ENCODE measurements at places on chromosomes 4 and X.

GRCh38 chrX:18179446-18179845, 41.2 kb downstream of the BEND2 start:
- DNase-seq: no peak

GRCh38 chrX:80917919-80918318, 108.2 kb upstream of the BRWD3 start:
- DNase-seq: no peak

DNA sequence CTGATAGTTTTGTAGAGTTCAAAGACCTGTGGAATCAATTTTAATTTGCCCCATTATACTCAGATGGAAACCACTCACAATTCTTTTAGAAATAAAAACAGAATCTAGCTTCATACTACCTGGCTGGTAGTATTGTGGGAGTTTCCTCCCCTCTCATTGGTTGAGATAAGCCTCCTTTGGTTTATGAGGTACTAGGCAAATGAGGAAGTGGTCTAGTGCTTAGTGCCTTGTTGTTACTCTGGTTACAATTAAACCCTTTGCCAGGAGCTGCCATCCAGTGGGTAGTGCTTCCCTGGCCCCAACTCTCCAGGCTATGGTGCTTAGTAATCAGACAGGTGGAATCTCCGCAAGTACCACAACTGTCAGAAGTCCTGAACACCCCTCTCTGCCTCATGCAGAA, 118.3 kb downstream of the CDKL5 start:
- DNase-seq: no peak

DNA sequence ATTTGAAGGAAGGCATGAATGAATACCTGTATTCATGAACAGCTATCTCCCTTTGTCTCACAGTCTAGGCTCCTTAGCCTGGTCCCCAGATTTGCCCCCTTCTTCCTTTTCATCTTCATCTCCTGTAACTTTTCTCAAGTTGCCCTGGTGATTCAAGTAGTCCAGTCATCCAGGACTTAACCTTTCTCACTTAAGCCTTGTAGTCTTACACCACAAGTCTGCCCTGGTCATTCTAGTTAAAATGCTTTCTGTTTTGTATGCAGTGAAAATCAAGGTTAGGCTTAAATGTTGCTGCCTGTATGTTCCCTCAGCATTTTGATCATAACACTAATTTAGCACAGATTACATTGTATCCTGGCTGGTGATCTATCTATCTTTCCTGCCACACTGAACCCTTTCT, 58.5 kb upstream of the SLC7A11 start:
- DNase-seq: no peak

- DNase-seq: no peak
Observed at GRCh38 chr4:8348071-8348470, 78.5 kb downstream of the HTRA3 start.

- no peak for DNase-seq
Observed at GRCh38 chr4:28744066-28744465, 1883.4 kb downstream of the STIM2 start.

- DNase-seq: no peak
Observed at GRCh38 chrX:11050013-11050412, 61.1 kb upstream of the HCCS start.

GRCh38 chrX:31258166-31258565, 186.3 kb upstream of the FTHL17 start:
- no peak for DNase-seq

- no peak for DNase-seq
Observed at GRCh38 chr4:35879479-35879878, 364.8 kb downstream of the ARAP2 start.

- no peak for DNase-seq
Observed at GRCh38 chr4:122914292-122914904, 8.0 kb downstream of the NUDT6 start.

DNA sequence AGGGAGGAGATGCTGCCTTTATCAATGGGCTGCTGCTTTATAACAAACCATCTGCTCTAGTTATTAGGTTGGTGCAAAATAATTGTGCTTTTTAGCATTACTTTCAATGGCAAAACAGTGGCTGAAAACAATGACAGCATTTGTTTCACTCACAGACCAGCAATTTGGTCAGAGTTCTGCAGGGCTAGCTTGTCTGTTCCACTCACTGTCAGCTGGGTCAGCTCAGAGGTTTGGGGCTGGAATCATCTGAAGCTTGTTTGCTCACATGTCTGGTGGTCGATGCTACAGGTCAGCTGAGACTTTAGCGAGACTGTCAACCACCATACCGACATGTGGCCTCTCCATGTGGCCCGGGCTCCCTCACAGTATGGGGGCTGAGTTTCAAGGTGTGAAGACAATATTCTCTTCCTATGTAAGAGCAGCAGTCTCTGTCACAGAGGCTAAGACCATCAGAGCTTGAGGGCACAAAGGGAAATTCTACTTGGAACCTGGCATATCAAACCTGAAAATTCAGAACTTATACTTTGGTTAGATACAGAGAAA, 81.3 kb upstream of the LIMCH1 start:
- no peak for DNase-seq

- no peak for DNase-seq
Observed at GRCh38 chr4:766152-766515, 59.8 kb downstream of the CPLX1 start.

DNA sequence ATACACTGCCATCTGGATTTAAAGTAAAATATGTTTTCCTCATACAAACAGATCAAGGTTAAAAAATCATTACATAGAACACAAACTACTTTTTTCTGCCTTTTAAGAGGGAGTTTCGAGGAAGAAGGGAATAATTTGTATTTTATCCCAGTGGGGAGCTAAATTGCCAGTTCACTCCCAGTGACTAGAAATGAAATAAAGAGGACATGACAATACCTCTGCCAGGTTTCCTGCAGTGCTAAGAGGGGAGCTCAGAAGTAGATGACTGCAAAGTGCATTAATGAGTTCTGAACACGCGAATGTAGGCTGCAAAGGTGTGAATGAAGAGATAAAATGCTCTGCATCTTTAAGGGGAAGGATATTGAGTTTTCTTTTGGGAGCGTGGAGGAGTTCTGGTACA, 69.7 kb downstream of the SRPX start:
- no peak for DNase-seq

- no peak for DNase-seq
Observed at GRCh38 chrX:71667328-71668247, at the start of gene LOC101059915. TSS of gene LOC101059915 (plus strand) at chrX:71667546.

- no peak for DNase-seq
Observed at GRCh38 chr4:180828455-180829018, 1414.7 kb upstream of the TENM3 start.

GRCh38 chr4:10730590-10730989, 46.0 kb upstream of the CLNK start:
- DNase-seq: no peak

GRCh38 chrX:46574774-46575381, 1.3 kb downstream of the CHST7 start:
- peak; percentile 13 for DNase-seq

DNA sequence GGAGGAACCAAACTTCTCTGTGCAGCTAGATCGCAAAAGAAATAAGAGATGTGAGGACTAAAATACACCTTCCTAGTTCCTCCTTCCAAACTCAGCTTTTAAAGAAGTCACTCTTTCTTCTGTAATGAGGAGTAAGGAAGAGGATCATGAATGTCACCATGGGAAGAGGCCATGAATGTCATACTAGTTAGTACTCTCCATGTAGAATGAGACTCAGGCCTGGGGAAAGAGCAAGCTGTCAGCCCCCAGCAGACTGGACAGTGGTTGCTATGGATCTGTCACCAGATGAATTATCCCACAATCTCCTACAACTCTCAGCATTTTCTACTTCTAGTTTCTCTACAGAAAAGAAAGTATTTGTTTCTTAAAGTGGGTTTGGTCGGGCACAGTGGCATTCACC, 57.1 kb upstream of the PRDM8 start:
- no peak for DNase-seq

DNA sequence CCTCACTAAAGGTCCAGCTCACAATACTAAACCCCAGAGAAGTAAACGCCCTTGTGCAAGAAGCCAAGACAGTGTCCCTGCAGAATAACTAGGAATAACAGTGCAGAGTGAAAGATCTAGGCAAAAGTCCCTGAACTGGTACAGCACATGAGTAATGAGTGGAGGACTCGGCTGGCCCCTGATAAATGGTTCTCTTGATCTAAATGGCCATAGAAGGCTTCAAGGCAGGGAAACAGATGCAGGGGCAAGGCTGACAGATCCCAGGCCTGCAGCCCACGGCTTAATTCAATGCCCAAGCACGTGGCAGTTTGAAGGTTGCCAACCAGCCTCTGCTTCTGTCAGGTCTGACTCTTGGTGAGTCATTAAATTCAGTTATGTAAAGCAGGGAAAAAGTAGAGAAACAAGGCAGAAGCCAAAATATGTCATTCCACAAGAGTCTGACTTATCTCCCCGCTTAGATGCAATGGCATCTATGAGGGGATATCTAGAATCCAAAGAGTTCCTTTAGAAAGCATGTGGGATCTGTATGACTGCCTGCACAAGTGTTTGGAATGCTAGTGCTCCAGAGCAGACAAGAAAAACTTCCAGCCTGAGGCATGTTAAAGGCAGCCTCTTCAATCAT, 121.3 kb downstream of the PRDM5 start:
- DNase-seq: no peak

GRCh38 chrX:140917354-140918115, 84.9 kb upstream of the SPANXB1 start:
- no peak for DNase-seq

DNA sequence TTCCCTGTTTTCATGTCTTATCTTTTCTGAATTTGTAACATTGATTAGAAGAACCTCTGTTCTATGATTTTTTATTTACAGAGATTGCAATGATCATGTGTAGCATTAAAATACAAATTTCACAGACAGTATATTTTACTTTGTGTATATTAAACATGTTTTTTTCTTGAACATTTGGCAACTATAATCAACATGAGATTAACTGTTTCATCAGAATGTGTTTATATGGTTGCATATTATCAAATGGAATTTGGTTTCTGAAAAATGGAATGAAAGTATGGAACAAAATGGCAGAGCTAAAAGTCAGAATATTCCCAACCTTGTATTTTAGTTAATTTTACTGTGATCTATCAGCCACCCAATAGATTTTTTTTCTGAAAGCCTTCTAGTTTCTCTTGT, 19.9 kb downstream of the ARSJ start:
- no peak for DNase-seq

GRCh38 chr4:136805617-136806016, 726.7 kb downstream of the PCDH18 start:
- DNase-seq: no peak

GRCh38 chrX:73577361-73577760, 14.4 kb downstream of the CHIC1 start:
- DNase-seq: no peak

DNA sequence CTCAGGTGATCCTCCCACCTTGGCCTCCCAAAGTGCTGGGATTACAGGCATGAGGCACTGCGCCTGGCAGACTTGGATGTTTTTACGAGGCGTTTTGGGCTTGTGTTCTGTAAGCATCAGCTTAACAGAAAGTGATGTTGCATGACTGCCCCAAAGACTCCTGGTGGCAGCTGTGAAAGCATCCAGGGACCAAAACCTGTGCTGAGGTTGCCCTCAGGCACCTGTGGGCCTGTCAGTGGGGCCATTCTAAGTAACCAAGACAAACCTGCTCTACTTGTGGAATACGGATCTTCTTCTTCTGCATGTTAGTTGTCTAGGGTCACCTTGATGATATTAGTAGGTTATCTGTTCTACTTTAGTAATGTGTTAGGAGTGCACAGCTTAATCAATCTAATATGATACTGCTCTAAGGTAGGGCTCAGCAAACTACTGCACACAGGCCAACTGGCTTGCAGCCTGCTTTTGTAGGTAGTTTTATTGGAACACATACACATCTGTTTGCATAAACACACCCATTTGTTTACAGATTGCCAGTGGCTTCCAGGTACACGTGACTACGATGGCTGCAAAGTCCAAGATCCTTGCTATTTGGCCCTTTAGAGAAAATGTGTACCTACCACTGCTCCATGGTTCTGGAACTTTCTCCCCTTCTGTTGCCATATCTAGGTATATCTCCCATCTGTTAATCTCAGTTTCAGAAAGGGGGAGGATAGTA, 136.7 kb downstream of the GPR143 start:
- no peak for DNase-seq

DNA sequence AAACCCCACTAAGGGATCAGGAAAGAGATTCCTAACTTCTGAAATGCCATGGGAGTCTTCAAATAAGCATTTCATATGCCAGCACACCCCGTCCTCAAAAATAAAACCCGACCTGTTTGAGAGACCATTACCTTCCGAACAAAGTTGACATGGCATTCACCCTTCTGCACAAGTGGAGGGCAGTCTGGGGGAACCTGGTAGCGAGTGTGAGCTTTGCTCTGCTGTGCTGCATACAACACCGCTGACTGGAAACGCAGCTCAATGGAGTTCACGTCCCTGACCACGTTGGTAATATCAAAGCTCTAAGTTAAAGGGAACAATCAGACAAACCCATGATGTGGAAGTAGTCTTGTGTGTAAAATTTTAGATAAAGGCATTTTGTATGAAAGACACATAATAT, 38.0 kb downstream of the MANBA start:
- DNase-seq: no peak

GRCh38 chr4:30396772-30397475, 323.2 kb upstream of the PCDH7 start:
- no peak for DNase-seq

GRCh38 chrX:12583543-12583942, 207.7 kb upstream of the PRPS2 start:
- DNase-seq: no peak

- no peak for DNase-seq
Observed at GRCh38 chrX:131564553-131565229, 20.8 kb downstream of the OR13H1 start.

GRCh38 chr4:117425636-117426035, 340.3 kb upstream of the TRAM1L1 start:
- no peak for DNase-seq

DNA sequence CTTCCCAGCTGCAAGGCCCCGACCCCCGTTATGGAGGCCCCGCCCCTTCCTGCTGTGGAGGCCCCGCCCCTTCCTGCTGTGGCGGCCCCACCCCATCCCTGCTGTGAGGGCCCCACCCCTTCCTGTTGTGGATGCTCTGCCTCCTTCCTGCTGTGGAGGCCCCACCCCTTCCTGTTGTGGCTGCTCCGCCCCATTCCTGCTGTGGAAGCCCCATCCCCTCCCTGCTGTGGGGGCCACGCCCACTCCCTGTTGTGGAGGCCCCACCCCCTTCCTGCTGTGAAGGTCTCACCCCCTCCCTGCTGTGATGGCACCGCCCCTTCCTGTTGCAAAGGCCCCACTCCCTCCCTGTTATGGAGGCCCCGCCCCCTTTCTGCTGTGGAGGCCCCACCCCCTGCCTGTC, 104.9 kb upstream of the PSAPL1 start:
- DNase-seq: peak; percentile 22

GRCh38 chrX:148416931-148417330, 83.5 kb upstream of the AFF2 start:
- no peak for DNase-seq

DNA sequence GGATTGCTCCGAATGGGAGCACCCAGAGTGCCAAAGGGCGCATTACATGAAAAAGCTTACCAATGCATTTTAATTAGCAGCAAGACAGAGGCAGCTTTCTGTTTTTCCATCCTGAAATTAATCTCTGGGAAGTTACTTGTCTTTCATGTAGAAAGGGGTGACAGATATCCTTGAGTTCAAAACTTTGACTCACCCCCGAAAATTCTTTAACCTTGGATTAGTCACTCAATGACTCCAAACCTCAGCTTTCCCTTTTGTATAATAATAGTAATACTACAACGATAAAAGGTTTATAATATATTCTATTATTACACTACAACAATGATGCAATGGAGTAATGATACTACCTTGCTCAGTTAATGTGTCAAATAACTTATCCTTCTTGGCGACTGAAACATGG, 126.3 kb downstream of the ADAMTS3 start:
- DNase-seq: no peak

- no peak for DNase-seq
Observed at GRCh38 chr4:119933606-119934005, 133.0 kb downstream of the MAD2L1 start.
